Naive thymus-derived CD8-positive, alpha-beta T cell (primary cell): ENCODE measurements at places on chromosomes 5 and 9. TPM values are rescaled to one million over a fixed set of nuclear protein-coding genes. Genes with fewer than 3 reads are reported as not detected.

- DNase-seq, result no peak
- no peaks in the 10 kb centered on the region for H3K36me3 ChIP-seq
- H3K4me1 ChIP-seq, result peaks cover 1% of the 10 kb centered on the region
- no peak overlapping the region for H3K27ac ChIP-seq
Observed at GRCh38 chr9:106981396-106982287, 118.7 kb downstream of the ZNF462 start.

- no peak overlapping the region for H3K4me3 ChIP-seq
- H3K4me1 ChIP-seq, result no peaks in the 10 kb centered on the region
- H3K27me3 ChIP-seq, result peaks cover 7% of the 10 kb centered on the region
- DNase-seq, result no peak
- no peak overlapping the region for H3K27ac ChIP-seq
Observed at GRCh38 chr5:152546493-152546892, 141.4 kb upstream of the NMUR2 start.

The IRX1 gene
- not detected for total RNA-seq

The ZNF483 gene
- total RNA-seq, result 19.4 TPM

The WDR70 gene
- 38.8 TPM for total RNA-seq

DNA sequence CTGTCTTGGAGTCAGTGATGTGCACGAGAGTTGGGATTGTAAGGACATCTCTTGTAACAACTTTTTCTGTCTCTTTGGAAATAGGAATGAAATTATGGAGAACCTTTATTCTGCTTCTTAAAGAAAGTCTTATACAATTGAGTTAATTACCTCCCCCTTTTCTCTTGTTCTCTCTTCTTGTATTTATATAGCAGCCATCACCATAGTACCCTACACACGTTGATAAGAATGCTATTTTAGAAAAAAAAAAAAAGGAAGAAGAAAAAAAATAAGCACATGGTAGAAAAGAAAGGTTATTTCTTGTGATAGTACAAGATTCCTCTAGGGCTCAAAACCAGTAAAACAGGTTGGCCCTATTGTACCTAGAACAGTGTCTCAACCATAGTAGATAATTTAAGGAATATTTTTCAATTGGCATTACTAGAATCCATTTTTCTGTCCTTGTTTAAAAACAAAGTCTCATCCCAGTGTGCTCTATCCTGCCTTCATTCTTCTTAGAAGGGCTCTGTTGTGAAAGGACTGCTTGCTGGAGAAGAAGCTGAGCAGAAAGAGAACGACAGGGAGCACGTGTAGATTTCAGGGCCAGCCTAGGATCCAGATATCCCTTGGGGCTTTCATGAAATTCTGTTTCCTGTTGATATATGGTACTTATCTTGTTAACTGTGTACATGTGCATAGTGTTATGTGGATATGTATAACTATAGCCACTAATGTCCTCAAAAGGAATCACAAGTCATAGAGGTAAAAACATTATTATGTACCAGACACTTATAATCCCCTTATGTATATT lies 392.3 kb upstream of the MEF2C start:
- no peaks in the 10 kb centered on the region for H3K27me3 ChIP-seq
- H3K4me3 ChIP-seq, result no peak overlapping the region
- no peak for DNase-seq

The SELENOP gene
- 2.5 TPM for total RNA-seq

GRCh38 chr5:132477784-132478365 lies 12.7 kb downstream of the IRF1 start:
- H3K4me3 ChIP-seq, result no peak overlapping the region
- H3K27me3 ChIP-seq, result no peaks in the 10 kb centered on the region
- H3K4me1 ChIP-seq, result peaks cover 39% of the 10 kb centered on the region
- H3K27ac ChIP-seq, result peak overlapping the region; percentile 84

DNA sequence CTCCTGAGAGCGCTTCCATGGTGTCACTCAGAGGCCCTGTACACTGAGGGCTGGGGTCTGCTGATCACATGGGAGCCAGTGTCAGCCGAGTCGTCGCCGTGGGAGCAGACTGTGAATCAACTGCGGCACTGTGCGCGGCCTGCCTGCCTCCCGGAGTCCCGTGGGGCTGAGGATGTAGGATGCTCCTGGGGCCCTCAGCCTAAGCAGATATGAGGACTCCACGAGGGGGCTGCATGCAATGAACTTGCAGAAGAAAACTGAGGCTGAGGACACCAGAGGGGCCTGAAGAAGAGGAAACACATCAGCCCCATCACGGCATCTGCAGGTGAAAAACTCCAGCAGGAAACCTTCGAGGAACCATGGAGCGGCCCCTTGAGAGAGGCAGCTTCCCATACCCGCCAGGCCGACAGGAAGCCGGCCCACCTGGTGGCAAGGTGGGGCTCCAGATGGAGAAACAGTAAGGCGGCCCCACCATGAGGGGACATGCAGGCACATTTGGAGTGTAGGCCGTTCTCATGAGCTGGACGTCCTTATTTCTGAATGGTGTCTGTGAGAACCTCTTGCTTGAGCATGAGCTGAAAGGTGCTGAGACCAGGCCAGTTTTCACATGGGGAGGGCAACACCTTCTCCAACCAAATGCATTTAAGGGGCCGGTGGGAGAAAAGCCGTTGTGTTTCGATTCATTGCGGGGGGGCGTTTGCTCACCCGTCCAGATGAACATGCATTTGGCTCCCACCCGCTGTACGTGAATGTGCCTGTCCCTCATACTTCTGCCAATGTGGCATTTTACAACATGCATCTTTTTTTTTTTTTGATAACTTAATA lies 35.2 kb upstream of the ADAMTS2 start:
- no peaks in the 10 kb centered on the region for H3K36me3 ChIP-seq
- no peaks in the 10 kb centered on the region for H3K4me1 ChIP-seq
- DNase-seq, result no peak
- H3K27me3 ChIP-seq, result no peaks in the 10 kb centered on the region

- DNase-seq, result no peak
- H3K36me3 ChIP-seq, result no peaks in the 10 kb centered on the region
- H3K27me3 ChIP-seq, result no peaks in the 10 kb centered on the region
- no peak overlapping the region for H3K27ac ChIP-seq
Observed at GRCh38 chr5:120808135-120808534, 344.0 kb downstream of the PRR16 start.

The OBP2B gene
- total RNA-seq, result not detected

The SHISAL2B gene
- total RNA-seq, result not detected

DNA sequence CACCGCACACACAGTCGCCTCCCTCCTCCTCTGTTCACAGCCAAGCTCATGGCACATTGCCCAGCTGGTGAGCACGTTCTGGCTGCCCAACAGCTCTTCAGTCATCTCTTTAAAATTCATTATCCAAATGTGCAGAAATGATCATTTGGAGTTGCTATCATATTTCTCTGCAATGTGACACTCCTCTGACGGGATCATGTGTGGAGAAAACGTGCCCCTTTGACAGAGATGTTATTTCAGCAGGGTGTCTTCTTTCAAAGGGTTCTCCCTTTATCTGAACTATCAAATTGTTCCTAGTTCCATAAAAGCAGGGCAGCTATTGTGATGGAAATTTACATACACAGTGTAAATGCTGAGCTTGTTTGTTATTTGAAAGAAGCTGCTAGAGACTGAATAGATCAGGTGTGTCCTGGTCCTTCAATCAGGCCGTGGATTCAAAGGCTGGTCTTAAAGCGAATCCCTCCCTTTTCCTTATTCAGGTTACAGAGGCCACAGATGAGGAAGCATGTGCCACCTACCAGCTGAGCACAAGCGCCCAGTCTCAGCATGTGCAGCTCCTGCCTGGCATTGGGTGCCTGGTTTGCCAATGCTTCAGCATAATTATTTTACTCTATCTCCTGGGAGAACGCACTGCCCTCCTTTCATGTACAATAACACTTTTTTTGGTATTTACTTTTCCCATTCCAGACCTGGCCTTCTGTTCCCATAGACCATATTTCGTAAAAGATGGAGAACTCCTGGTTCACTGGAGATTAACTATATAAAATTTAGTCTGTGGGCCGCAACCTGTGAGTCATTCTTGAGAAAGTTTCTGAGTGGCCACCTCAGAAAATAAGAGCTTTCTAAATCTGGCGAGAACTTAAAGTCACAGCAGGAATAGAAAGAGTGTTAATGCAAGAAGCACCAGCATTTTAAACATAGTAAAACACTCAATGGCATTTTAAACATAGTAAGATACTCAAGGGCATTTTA lies 433.7 kb downstream of the ENC1 start:
- no peak overlapping the region for H3K27ac ChIP-seq
- no peaks in the 10 kb centered on the region for H3K36me3 ChIP-seq
- DNase-seq, result no peak
- H3K27me3 ChIP-seq, result peaks cover 5% of the 10 kb centered on the region
- no peaks in the 10 kb centered on the region for H3K4me1 ChIP-seq

The SUSD3 gene
- 64.0 TPM for total RNA-seq

The MRPL36 gene
- 25.8 TPM for total RNA-seq

DNA sequence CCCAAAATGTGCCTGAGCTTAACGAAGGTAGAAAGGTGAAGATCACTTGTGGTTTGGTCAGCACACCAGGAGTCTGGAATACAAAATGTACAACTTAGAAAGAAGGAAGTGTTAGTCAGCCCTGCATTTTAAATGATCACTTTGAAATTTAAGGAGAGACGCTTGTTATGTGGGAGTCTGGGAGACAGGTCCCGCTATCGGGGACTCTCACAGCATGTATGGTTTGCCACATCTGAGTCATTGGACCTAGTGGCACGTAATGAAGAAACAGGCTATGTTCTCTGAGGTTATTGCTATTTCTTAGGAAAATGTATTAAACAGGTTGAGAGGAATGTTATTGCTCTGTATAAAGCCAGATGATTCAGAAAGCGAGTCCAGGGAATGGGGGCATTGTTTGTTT lies 2362.5 kb upstream of the WWC1 start:
- H3K27me3 ChIP-seq, result no peaks in the 10 kb centered on the region
- no peaks in the 10 kb centered on the region for H3K4me1 ChIP-seq
- no peaks in the 10 kb centered on the region for H3K36me3 ChIP-seq
- no peak overlapping the region for H3K4me3 ChIP-seq

DNA sequence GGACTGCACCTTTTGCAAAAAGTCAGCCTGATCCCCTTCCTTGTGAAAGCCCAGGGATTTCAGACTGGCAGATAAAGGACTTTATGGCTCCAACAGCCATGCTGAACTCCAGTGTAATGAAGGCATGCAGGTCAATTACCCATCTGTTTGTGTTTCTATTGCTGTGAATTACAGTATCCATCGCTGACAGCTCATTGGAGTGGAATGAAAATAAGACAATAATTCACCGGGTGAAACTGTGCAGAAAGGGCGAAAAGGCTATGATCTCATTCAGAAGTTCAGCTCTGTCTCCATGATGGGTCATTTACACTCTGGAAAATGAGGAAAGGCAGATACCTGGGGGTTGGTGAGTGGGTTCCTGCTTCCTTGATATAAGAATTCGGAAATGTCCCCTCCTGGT lies 148.0 kb downstream of the BRINP1 start:
- no peak overlapping the region for H3K4me3 ChIP-seq
- H3K27ac ChIP-seq, result no peak overlapping the region
- no peaks in the 10 kb centered on the region for H3K4me1 ChIP-seq
- DNase-seq, result no peak
- no peaks in the 10 kb centered on the region for H3K27me3 ChIP-seq
- no peaks in the 10 kb centered on the region for H3K36me3 ChIP-seq

DNA sequence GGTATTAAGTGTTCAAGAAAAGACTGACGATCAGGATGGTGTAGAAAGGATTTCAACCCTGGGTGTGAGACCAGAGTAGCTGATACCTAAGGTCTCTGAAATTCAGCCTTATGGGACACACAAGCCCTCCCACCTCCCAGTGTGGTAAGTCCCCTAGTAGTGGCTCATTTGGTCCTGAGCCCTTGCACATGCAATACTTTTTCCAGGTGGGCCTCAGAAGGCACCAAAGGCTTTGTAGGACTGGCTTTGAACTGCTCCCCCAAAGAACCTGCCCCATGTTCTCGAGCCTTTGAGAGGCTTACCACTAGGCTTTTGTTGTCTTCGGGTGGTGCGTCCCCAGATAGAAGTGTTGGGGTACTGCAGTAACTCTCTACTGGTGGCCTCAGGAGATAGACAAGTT lies 803 bp downstream of the GARIN3 start:
- H3K27ac ChIP-seq, result peak overlapping the region; percentile 10
- H3K4me1 ChIP-seq, result peaks cover 45% of the 10 kb centered on the region
- no peaks in the 10 kb centered on the region for H3K36me3 ChIP-seq
- no peaks in the 10 kb centered on the region for H3K27me3 ChIP-seq

The DOK3 gene
- total RNA-seq, result 3.7 TPM

DNA sequence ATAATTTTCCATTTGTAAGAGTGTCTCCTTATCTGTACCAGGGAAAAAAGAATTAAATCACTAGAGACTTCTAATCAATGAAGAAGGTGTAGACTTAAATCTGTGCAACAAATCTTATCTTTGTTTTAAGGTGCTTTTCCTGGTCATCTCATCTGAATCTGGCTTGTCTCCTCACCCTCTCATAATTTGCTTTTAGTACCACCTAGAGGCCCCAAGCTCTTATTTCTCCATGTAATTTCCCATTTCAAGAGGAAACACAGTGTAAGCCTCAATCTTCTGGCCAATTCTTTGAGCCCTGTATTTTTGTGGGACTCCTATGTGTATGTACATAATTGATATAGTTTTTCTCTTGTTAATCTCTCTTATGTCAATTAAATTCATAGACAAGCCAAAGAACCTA lies 1975.3 kb upstream of the CDH6 start:
- H3K4me3 ChIP-seq, result no peak overlapping the region
- no peaks in the 10 kb centered on the region for H3K4me1 ChIP-seq
- no peak overlapping the region for H3K27ac ChIP-seq
- DNase-seq, result no peak
- no peaks in the 10 kb centered on the region for H3K27me3 ChIP-seq

The PCDHB16 gene
- total RNA-seq, result not detected

The SNCAIP gene
- total RNA-seq, result not detected

GRCh38 chr9:36765468-36766341 lies 193.0 kb downstream of the MELK start:
- no peak overlapping the region for H3K4me3 ChIP-seq
- DNase-seq, result peak; percentile 82
- no peaks in the 10 kb centered on the region for H3K36me3 ChIP-seq
- H3K27ac ChIP-seq, result peak overlapping the region; percentile 65

DNA sequence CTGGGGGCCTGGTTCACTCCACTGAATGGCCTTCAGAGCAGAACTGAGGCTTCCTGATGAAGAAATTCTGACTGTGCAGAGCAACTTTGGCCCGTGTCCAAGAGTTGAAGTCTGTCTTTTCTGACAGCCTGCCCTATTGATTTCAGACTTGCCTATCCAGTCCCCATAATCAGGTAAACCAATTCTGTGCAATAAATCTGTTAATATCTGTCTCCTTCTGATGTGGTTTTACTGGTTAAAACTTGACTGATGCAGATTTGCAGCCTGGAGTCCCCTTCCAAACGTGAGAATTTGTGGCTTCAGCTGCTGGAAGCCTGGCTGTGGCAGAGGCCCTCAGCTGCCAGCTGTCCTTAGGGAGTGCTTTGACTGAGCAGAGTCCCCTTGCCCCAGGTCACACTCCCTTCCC lies 283.9 kb upstream of the ANKRD55 start:
- H3K4me3 ChIP-seq, result no peak overlapping the region
- no peaks in the 10 kb centered on the region for H3K36me3 ChIP-seq
- DNase-seq, result no peak
- H3K4me1 ChIP-seq, result peaks cover 16% of the 10 kb centered on the region
